ENCODE measurements at places on chromosomes 5 and 9. TPM values are rescaled to one million over a fixed set of nuclear protein-coding genes. Genes with fewer than 3 reads are reported as not detected.

The PCDHA9 gene
- under 0.01 TPM for total RNA-seq

The IFNA10 gene
- total RNA-seq, result not detected

The NIPAL4 gene
- total RNA-seq, result 0.14 TPM

The IFNE gene
- total RNA-seq, result 61.8 TPM

The GLRA1 gene
- not detected for total RNA-seq

The HAVCR2 gene
- total RNA-seq, result not detected

The PCDHB10 gene
- total RNA-seq, result 0.42 TPM

The BAAT gene
- total RNA-seq, result 0.23 TPM

The FAM120AOS gene
- total RNA-seq, result 37.5 TPM

The RANBP17 gene
- total RNA-seq, result 18.2 TPM

The WNT8A gene
- not detected for total RNA-seq

The RORB gene
- total RNA-seq, result under 0.01 TPM

The FOXD4L3 gene
- total RNA-seq, result not detected

The BTNL9 gene
- total RNA-seq, result not detected

The NTRK2 gene
- total RNA-seq, result under 0.01 TPM

All from smooth muscle cell of the umbilical artery (primary cell).